Activated CD4-positive, alpha-beta T cell treated with anti-CD3 and anti-CD28 coated beads, Interleukin-10, Interleukin-2, amounts not matched to agents 100 ng/mL and 50 ng/mL, durations not matched to agents 16 hours and 8 hours (primary cell): ENCODE measurements at places on chromosomes 3 and 15.

DNA sequence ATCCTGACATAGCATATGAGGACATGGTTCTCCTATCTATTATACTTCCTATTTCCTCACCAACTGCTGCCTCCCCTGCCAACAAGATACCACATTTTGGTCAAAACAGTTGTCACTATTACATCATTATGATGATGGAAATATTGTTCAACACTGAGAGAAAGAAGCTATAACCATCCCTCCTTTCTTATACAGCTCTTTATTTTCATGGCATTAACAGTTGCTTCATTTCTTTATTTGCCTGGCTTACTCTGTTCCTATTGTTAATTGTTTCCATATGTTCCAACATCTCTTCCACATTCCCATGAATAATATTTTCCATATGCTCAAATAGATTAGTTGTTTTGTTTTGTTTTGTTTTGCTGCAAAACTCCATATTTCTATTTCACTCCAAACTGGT, 40.8 kb upstream of the FILIP1L start:
- DNase-seq: no peak

DNA sequence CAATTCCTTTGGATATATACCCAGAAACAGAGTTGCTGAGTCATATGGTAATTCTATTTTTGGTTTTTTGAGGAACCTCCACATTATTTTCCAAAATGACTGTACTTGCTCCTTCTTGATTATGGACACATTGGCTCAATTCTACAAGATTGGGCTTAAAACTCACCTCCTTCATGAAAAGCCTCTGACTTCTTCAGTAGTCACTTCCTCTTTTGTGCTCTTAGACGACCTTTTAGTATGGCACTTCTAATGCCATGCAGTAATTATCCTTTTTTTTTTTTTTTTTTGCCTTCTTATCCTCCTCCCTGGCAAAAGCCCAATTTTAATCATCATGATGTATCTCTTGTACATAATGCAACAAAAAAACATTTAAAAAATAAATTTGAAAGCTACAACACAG, 33.0 kb upstream of the ABHD17C start:
- no peak for DNase-seq

- DNase-seq: no peak
Measured at GRCh38 chr15:66773129-66773873, 71.3 kb downstream of the SMAD6 start.

DNA sequence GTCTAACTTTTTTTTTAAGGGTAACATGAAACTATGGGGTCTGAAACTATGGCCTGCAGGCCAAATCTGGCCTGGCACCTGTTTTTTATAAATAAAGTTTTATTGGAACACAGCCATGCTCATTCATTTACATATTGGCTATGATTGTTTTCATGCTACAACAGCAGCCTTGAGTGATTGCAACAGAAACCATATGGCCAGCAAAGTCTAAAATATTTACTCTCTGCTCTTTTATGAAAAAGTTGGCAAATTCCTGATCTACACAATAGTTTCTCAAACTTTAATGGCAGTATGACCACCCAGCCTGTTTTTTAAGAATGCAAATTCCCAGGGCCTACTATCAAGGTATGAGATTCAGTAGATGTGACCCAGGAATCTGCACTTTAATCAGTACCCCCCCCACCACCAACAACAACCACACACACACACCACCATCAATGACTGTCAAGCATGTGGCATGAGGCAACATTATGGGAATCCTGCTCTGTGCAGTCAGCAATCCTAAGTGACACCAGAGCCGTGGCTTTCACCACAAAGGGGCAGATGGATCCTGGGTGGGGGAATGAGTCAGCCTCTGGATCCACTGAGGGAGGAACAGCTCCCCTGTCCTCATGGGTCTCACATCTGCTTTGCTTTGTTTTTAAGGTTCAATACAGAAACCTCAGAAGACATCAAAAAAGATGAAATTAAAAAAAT, 142.8 kb downstream of the NTRK3 start:
- DNase-seq: no peak

- peak; percentile 78 for DNase-seq
Measured at GRCh38 chr15:67080900-67081431, 15.6 kb downstream of the SMAD3 start.

DNA sequence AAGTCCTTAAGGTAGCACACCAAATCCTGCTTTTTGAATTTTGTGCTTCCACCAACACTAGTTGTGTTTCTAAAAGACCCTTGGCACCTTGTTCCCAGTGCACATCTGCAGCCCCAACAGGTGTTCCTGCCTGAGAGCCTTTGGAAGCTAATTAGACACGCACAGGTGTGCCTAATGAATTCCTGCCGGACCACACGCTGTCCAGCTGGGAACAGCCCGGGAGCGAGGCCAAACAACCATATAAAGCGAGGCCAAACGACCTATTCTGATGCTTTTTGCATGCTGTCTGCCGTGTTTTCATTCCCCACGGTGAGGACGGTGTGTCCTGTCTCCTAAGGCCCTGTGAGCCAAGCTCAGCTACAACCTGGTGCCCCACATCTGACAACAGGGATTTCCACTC, 99.5 kb downstream of the ATG7 start:
- DNase-seq: no peak

DNA sequence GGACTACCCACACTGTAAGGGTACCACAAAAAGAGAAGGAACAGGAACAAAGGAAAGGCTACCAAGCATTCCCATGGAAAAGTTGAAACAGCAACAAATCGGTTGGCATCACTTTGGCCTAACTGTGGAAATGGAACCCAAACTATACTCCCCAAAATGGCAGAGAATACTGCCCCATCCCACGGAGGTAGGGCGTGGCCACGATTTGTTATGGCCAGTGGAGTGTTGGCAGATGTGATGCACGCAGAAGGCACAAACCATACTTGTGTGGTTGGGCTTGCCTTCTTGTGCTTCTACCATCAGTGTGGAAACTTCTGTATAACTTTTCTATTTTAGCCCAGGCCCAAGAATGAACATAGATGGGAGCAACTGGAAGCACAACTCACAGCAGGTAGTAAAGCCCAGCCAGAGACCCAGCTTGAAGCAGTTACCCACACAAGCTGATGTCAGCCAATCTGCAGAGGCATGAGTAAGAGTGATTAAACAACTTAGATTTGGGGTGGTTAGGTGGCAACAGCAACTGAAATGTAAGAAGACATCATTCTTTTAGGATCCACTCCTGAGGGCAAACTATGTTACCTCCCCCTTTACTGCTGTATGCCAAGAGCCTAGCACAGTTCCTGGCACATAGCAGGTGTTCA, 64.1 kb downstream of the BTD start:
- DNase-seq: no peak

- DNase-seq: no peak
Measured at GRCh38 chr3:158405507-158405906, 165.5 kb upstream of the MLF1 start.

- no peak for DNase-seq
Measured at GRCh38 chr3:124032311-124032880, 40.5 kb upstream of the ROPN1 start.

- DNase-seq: no peak
Measured at GRCh38 chr3:133069556-133070286, 31.5 kb downstream of the TMEM108 start.

DNA sequence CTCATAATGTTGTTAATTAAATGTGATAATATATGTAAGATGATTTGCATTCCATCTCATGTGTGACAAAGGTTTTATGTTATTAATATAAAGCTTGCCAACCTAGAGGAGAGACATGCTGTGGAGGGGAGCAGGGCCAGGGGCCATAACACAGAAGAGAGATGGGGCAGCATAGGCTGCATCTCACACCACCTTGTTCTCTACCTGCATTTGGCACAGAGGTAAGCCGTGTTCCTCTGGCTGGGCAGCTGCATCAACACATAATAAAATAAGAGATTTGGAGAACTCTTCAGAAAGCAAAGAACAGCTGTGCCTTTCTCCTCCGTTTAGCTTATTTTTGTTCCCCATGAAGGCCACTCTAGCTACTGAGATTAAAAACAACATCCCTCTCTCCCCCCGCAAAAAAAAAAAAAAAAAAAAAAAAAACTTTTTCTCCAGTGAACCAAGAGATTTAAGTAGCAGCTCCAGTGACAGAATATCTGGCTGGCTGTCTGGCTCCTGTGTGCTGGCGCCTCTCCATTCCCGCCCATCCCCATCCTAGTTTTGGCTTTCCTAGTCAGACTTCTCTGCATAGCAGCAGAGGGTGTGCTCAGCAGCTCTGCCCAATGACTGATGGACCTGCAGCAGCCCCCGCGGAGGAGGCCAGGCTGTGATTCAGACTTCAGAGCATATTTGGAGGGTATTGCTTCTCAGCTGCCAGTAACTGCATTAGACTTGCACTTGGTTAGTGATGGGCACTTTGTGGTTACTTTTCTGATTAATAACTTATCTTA, 52.2 kb upstream of the STXBP5L start:
- DNase-seq: no peak

- DNase-seq: no peak
Measured at GRCh38 chr3:43618142-43618541, 3.7 kb downstream of the ANO10 start.

DNA sequence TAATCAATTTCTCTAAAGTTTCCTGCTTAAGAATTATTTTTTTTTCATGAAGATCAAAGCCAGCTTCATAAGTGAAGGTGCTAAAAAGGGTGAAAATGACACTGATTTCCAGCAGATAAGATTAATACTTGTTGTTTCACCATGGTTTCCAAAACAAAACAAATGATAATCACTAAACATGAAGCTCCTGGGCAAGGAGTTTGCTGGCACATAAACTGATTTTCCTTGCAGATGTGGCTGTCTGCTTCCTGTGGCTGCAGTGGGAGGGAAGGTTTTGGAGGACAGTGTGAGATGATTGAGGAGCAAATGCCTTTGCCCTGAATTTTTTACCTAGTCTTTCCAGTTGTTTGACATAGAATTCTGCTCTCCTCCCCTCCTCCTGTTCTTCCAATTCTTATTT, 228.8 kb downstream of the DIPK2A start:
- DNase-seq: no peak

DNA sequence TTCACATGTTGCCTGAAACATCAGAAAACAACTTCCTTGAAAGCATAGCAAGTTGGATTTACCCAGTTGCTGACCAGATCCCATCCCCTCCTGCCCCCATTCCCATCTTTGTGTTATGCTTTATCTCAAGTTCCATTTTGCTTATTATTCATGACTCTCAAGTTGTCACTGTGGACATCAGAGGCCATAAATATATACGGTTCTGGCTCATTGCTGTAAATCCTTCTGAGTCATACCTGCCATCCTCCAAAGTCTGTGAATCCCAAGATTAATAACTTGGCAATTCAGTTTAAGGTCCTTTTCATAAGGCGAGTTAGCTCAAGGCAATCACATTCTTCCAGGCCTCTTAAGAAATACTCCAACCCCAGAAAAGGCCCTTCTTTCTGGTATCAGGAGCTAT, 126.2 kb upstream of the C2CD4B start:
- DNase-seq: no peak

DNA sequence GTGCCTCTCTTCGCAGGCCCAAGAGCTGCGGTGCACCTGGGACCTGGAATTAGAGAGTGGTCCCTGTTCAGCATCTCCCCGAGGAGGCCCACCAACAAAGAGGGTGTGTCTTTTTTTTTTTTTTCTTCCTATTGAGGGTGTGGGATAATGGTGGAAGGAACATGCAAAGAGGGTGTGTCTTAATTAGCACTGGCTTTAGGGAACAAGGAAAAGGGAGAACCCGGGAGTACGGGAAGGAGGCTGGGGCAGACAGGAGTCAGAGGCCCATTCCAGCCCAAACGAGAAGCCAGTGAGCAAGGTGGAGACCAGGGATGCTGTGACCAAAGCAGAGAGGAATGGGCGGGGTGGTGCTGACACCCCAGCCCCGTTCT, 429 bp upstream of the LOXL1 start:
- DNase-seq: no peak

DNA sequence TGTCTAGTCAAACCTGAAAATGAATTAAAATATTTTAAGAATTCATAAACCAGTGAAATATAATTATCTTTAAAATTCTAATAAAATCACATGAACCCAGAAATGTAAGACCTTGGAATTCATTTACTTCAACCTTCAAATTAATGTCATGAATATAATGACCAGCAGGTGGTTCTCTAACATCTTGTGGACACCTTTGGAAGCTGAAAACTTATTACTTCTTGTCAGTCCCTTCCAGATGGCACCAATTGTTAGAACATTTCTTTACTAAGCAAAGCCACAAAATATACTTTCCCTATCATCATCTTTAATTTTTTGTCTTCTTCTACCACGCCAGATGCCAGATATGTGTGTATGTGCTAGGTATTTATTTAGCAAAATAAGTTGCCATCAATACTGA, 240.0 kb downstream of the MBNL1 start:
- DNase-seq: no peak

DNA sequence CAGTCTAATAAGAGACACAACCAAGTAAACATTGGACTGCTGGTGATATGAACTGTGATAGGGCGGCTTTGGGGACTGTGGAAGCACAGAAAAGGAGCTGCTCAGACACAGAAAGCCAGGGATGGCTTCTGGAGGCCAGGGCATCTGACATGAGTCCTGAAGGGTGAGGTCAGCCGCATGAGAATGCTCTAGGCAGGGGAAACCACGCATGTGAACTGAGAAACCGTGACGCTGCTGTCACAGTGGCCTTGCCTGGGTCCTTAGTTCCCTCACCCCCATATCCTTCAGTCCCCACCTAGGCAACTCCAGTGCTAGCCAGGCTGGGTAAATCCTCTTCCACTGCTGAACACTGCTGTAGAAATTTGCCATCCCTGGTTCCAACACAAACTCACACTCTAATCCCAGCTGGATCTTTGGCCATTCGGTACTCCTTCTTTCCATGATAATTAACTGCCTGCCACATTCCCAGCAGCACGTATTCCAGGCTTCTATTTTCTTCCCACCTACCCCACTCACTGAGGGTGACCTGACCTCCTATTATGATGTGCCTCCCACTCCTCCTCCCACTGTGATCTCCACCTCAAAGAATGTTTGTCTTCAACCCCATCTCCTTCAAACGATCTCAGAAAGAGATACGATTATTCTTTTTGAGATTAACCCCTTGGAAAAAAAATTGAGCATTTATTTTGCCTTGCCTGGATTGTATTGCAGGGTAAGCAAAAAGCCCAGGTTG, 31.4 kb downstream of the CRYGS start:
- no peak for DNase-seq

GRCh38 chr15:40927873-40928806, 1.0 kb upstream of the DLL4 start:
- no peak for DNase-seq

DNA sequence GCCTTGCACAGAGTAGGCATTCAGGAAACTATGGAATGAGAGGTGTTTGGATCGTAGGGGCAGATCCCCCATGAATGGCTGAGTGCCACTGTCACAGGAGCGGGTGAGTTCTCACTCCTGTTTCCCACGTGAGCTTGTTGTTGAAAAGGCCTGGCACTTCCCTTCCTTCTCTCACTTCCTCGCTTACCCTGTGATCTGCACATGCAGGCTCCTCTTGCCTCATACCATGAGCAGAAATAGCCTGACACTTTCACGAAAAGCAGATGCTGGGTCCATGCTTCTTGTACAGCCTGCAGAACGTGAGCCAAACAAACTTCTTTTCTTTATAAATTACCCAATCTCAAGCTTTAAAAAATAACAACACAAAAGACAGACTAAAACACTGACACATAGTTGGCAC, 55.4 kb downstream of the AGBL1 start:
- DNase-seq: no peak

DNA sequence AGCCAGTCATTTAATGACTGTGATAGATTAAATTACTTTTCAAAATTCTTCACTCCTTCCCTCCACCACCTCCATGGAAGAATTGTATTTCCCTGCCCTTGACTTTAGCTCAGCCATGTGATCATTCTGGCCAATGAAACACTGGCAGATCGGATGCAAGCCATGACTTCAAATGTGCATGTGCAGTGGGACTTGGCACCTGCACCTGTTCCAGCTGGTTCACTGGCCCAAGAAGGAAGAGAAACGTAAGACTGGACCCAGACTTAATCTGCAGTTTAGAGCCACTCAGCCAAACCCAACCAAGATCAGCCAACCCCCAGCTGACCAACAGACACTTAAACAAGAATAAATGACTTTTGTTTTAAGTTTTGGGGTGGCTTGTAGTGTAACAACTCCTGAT, 11.8 kb downstream of the DPH3 start:
- DNase-seq: no peak
